ENCODE measurements at places on chromosomes 4 and X. TPM values are rescaled to one million over a fixed set of nuclear protein-coding genes. Genes with fewer than 3 reads are reported as not detected.

DNA sequence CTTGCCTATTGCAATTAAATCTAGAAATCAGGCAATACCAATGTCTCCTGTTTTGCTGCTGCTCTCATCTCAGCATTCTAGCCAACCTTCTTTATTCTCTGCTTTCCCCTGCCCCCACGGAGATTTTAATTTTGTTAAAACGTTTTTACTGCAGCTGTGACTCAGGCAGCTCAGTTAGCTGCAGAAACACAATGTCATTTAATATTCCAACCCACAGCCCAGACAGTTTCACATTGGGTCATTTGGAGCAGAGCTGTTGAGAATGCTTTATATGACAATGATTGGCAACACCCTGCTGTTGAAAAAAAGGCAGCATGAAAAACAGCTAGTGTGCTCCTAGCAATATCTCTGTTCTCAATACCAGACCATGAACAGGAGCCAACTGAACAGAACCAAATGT is 12.6 kb upstream of the SLC10A4 start:
- peak; percentile 12 for DNase-seq

DNA sequence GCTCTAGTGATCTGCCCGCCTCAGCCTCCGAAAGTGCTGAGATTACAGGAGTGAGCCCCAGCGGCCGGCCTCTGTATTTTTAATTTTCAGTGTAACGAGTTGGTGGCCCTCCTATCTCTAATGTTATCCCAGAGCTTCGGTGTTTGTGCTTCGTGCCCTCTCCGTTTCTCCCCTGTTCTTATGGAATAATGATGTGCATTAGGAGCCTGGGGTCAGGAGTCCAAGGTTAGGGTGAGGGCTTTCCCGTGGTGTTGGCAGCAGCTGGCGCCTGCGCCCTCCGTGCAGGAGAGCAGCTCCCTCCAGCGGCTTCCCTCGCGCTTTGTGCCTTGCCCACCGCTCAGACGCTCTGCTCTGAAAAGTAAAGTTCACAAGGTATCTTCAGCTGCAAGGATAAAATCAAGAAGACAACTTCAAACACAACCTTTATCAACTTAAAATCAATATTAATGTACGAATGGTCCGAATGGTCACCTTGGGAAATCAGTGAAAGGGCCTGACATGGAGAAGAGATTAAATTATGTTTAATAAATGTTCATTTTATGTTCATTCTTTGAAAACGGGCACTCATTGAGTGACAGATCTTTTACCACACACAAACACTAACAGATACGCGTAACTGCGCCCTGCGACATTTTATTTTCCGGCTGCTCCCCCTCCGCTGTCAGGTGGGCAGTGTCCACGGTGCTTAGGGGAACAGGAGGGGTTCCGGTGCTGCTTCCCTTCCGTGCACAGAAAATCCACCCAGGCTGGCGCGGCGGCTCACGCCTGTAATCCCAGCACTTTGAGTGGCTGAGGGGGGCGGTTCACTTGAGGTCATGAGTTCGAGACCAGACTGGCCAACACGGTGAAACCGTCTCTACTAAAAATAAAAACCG is 62.4 kb downstream of the TRAPPC11 start:
- no peak for DNase-seq

GRCh38 chrX:106159861-106160282 is 8.2 kb upstream of the PWWP3B start:
- DNase-seq, result no peak

GRCh38 chr4:174870311-174870710 is 41.3 kb upstream of the GLRA3 start:
- DNase-seq, result no peak

DNA sequence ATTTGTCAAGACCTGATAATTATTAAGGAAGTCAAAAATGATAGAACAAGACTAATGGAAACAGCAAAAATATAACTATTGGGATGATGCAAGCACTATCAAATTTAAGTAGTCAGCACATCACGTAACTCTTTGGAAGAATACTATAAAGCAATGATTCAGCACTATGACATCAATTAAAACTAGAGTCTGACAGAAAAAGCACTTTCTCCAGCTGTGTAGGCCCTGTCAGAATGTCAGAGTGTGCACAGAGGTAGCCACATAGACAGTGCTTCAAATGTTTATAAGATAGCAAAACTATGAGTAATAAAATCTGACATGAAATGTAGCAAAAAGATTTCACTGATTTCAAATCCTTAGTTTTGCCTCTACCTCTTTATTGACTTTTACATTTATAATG is 1226.6 kb upstream of the ADGRL3 start:
- DNase-seq, result no peak

DNA sequence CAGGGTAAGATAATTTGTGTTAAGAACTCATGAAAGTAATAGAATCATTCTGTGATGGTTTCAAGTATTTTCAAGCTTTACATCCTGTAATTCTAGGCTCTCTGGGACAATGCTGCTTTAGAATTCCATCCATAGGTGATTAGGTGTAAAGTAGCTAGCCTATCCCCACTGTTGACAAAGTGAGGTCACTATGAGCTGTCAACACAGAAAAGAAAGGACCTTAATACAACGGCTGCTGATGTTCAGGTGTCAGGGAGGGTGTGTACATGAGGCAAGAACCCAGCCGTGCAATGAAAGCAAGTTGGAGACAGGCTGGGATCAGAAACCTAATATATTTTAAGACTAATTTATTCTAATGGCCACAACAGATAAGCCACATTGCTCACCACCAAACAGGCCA is 36.8 kb upstream of the SH3RF1 start:
- DNase-seq, result no peak

DNA sequence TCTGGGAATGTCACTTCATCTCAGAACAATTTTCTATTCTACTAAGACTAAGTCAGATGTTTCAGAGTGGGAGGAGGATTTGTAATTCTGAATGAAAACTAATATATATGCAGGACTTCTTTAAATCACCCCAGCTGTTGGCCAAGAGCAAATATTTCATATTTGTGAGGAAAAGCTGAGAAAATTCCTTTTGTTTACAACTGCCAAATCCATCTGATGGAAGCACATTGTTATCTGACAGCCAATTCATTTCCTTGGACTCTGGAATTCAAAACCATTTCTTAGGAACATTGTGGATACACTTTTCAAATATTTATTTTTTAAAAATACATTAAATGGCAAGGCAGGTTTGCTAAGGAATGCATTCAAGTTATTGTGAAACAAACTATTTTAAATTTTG is 8.0 kb downstream of the SLIT2 start:
- no peak for DNase-seq

GRCh38 chr4:153154007-153154975 is 50.0 kb upstream of the TRIM2 start:
- DNase-seq, result no peak

- DNase-seq, result no peak
These were observed 203.7 kb upstream of the MBNL3 start for GRCh38 chrX:132692526-132692925.

DNA sequence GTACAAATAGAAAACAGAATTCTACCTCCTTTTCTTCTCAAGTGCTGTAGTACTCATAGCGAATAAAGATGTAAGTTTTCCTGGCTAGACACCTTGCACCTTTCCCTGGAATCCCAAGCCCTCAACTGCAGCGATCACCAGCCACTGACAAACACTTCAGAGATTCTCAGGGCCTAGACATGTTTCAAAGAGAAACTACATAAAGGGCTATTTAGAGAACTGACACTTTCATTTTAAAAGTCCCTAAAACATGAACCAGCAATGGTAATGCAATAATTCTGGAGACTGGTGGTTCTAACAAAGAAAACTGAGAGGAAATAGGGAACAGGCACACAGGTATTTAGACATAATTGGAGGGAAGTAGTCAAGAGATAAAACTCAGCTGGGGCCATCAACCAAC is 35.7 kb downstream of the FANCB start:
- no peak for DNase-seq

- DNase-seq, result peak; percentile 14
These were observed 181.3 kb upstream of the STK26 start for GRCh38 chrX:131841496-131842437.

DNA sequence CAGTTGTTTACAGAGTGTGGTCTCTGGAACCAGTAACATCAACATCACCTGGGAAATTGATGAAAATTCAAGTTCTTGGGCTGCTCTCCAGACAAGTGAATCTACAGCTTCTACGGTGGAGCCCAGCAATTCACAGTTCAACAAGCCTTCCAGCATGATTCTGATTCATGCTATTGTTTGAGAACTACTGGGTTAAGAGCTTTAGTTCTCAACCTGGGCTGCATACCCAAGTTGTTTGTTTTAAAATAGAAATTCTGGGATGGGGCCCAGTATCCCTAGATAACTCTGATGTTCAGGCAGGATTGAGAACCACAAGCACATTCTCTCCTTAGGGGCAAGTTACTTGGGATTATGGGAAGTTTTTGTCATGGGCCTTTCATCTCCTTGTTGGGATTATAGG is 37.9 kb upstream of the PGK1 start:
- no peak for DNase-seq

GRCh38 chrX:65644621-65645289 is 22.7 kb upstream of the MSN start:
- DNase-seq, result no peak

The FGB gene
- total RNA-seq, result 1.5 TPM

The TEX13B gene
- not detected for total RNA-seq

The IL2RG gene
- total RNA-seq, result 0.08 TPM

The SMIM31 gene
- total RNA-seq, result not detected

Data from kidney epithelial cell (primary cell).